Stomach (tissue), 19 donors: ENCODE measurements at places on chromosomes 12 and 14. TPM values are rescaled to one million over a fixed set of nuclear protein-coding genes. Genes with fewer than 3 reads are reported as not detected.

DNA sequence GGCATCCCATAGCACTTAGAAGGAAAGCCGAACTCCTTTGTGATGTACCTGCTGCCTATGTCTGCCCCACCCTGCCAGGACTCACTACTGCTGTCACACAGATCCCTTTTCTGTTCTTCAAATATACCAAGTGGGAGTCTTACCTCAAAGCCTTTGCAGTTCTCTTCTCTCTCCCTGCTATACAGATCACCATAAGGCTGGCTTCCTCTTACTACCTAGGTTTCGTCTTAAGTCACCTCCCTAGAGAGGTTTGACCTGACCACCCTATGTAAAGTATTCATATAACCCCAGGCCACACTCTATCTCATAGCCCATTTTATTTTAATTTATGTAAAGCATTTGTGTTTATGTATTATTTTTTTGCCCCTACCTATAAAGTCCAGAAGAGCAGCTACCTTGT, 117.6 kb downstream of the CRADD start:
- no peak for DNase-seq

GRCh38 chr14:61460718-61461611, 139.6 kb downstream of the PRKCH start:
- DNase-seq, result no peak

- DNase-seq, result no peak
Measured at GRCh38 chr12:46629331-46630229, 196.2 kb downstream of the SLC38A4 start.

GRCh38 chr14:77599889-77600288, 16.5 kb downstream of the SPTLC2 start:
- DNase-seq, result no peak

- DNase-seq, result no peak
Measured at GRCh38 chr12:5384015-5384414, 47.9 kb upstream of the NTF3 start.

- no peak for DNase-seq
Measured at GRCh38 chr12:58804749-58805148, 115.6 kb downstream of the LRIG3 start.

DNA sequence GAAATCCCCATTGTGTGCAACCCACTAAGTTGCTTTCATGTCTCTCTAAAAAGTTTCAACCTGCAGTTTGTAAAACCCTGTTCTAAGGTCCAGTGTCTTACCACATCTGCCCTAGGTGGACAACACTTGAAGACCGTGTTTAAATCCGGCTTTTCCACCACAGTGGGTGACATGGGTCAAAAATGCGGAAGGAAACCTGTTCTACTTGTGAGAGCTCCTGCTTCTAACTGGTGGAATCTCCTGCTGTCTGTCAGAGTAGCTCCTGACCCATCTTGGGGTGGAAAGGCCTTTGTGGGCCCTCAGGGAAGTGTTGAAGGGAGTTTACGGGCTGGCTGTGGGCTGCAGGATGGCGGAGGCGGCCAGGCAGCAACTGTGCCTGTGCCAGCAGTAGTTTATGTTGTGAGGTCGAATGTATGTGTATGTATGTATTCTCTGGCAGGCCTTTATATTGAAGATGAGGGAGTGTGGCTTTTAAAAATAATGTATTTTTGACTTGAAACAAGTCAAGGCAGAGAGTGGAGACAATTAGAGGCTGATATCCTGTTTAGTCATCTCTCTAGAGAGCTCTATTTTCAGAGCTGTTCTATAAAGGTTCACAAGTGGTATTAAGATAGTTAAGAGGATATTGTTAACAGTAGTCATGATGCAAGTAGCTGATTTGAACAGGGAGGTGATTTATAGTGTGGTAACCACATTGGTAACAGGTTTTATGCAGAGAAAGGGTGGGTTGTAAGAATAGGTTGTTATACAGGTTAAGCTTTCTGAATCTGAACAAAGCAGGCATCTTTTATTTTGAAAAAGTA, 67.0 kb downstream of the PRKCH start:
- no peak for DNase-seq

GRCh38 chr12:69934011-69934410, 109.0 kb downstream of the MYRFL start:
- DNase-seq, result no peak

DNA sequence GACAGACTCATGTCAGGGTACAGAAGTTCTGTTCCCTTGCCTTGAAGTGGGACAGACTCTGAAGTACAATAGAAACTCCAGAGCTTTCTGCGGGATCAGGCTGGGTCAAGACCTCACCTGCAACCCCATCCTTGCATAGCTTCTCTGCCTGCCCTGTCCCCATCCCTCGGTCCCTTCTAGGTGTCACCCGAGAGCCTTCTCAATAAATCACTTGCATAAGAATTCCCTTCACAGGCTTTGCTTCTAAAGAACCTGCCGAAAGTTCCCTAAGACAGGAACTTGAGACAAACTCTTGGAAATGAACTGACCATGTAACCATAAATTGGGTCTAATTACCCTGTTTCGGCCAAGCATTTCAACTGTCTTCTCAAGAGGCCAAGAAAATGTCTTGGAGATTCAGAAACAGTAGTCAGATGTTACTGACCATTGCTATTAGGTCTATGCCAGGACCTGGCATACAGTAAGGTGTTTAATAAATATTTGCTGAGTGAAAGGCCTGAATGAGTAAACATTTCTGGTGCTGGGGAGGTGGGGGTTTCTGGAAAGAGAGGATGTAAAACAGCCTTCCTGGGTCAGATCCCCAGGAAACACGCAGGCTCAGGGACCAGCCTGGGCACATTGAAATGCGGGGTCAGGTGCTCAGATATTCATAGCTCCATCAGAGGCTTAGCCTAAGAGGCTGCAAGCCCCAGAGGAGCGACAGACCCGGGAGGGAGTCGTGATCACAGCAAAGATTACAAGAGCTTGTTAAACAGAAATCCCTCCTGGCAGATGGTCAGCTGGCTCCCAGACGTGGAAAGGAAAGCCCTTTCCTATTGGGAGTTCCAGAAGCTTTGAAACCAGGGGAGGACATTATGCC, 226.2 kb upstream of the LHX5 start:
- DNase-seq, result peak; percentile 23

DNA sequence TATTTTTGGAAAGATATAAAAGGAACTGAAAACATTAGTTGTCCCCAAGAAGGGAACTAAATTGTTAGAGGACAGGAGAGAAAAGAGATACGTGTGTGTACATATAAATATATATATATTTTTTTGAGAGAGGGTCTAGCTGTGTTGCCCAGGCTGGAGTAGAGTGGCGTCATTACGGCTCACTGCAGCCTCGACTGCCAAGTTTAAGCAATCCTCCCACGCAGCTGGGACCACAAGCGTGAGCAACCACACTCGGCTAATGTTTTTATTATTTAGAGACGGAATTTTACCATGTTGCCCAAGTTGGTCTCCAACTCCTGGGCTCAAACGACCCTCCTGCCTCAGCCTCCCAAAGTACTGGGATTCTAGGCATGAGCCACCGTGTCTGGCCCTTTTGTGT, 16.2 kb upstream of the NOP2 start:
- DNase-seq, result no peak

- DNase-seq, result no peak
Measured at GRCh38 chr14:60657456-60658210, 8.4 kb upstream of the SIX1 start.

DNA sequence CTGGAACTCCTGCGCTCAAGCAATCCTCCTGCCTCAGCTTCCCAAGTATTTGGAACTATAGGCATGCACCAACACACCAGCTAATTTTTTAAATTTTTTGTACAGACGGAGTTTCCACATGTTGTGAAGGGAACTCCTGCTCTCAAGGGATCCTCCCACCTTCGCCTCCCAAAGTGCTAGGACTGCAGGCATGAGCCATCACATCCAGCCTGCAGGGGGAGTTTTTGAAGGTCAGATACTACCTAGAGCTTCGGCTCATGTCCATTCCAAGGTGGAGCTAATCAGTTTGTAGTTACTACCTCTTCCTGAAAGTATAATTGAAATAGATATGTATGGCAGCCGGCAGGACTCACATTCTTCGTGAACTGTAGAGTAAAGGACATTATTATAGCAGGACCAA, 3.7 kb upstream of the TAS2R19 start:
- DNase-seq, result no peak

Gene FAM177A1
- total RNA-seq, result 300 TPM

Gene ESRRB
- total RNA-seq, result not detected

Gene PPP1R1A
- 5.8 TPM for total RNA-seq

Gene POTEM
- total RNA-seq, result not detected

Gene ENDOU
- not detected for total RNA-seq
